NK-92 treated with Interleukin-12 subunit alpha and Interleukin-12 subunit beta, amount 100 ng/mL, for 24 hours (cell line): ENCODE measurements at places on chromosomes 3 and 15.

DNA sequence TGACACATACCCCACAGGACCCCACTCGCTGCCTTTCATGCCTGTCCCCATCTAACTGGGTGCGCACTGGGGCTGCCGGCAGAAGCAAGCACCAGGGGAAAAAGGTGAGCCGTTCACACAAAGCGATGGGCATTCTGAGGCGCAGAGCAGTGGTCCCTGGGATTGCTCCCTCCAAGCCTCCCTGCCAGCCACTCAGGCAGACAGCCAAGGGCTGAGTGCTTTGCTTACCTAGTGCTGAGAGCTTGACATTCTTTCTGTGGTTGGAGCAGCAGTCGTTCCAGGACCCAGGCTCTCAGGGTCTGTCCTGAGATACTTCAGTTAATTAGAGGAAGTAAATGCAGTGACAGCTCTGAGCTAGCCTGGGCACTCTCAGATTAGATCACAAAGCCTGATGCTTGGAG is 5.7 kb downstream of the ESYT3 start:
- no peak for DNase-seq

DNA sequence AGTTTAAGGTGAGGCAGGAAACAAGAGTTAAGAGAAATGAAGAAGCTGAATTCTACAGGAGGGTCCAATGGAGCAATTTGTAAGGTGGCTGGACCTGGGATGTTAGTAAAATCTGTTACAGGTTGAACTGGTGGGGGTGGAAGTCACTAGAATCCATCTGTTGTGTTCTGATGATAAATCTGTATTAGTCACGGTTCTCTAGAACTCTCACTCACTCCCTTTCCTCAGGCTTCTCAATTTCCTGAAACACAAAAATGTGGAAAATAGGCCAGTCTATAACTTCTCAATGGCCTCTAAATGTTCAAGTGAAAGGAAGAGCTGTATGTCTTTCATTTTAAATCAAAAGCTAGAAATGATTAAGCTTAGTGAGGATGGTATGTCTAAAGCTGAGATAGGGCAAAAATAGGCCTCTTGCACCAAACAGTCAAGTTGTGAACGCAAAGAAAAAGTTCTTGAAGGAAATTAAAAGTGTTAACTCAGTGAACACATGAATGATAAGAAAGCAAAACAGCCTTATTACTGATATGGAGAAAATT is 180.2 kb upstream of the CBLB start:
- no peak for DNase-seq

DNA sequence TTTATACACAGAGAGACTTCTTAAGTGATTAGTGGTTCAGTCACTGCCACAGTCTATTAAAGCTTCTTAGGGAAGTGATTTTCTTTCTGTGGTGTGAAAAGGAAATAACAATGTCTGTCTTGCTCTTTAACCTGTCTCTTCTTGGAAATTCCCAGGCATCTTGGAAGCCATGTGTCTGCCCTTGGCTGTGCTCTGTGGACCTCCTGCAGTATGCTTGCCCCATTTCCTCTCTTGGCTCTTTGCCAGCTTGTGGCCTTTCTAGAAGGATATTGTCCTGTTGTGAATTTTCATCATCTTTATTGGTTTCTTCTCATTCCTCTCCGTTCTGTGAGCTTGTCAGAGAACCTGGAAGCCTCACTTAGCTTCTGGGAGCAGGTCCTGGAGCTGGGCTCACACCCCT is 338.4 kb upstream of the C2CD4B start:
- DNase-seq = no peak

DNA sequence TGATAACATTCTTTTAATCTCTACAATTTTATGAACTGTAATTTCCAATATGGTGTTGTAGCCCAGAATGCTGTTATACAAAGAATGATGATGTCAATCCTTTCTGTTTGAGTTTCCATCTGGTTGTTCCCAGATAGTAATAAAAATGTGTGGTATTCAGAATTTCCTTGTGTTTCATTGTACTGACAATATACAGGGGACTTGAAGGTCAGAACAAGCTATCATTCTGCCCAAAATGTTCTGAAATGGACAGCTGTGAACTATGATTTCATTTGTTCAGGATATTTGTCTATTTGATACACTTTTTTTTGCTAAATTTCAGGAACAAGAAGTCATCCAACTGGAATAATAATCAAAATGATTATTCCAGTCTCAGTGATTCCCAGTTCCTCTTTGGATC is 40.8 kb downstream of the C3orf62 start:
- no peak for DNase-seq
